ENCODE measurements at places on chromosomes 6 and 20. TPM values are rescaled to one million over a fixed set of nuclear protein-coding genes. Genes with fewer than 3 reads are reported as not detected.

The BPIFB1 gene
- 0.12 TPM for total RNA-seq

The PHACTR1 gene
- total RNA-seq, result 0.05 TPM

The CPXM1 gene
- total RNA-seq, result not detected

The C6orf58 gene
- total RNA-seq, result 0.24 TPM

The VSX1 gene
- 0.83 TPM for total RNA-seq

The RBM39 gene
- total RNA-seq, result 198 TPM

The CRISP2 gene
- total RNA-seq, result not detected

The PROCR gene
- total RNA-seq, result 125 TPM

The SRMS gene
- not detected for total RNA-seq

The WFDC2 gene
- 0.15 TPM for total RNA-seq

The TINAG gene
- total RNA-seq, result not detected

The MRS2 gene
- total RNA-seq, result 17.9 TPM

The SPATS1 gene
- not detected for total RNA-seq

The NKX2-2 gene
- not detected for total RNA-seq

The PXMP4 gene
- 3.8 TPM for total RNA-seq

The TXLNB gene
- not detected for total RNA-seq

The WDR46 gene
- total RNA-seq, result 58.4 TPM

The GDAP1L1 gene
- total RNA-seq, result not detected

The ACSS1 gene
- 7.1 TPM for total RNA-seq

The EDN3 gene
- 0.10 TPM for total RNA-seq

The BPI gene
- total RNA-seq, result not detected

The NKAIN2 gene
- total RNA-seq, result not detected

The FOXA2 gene
- total RNA-seq, result 14.3 TPM

The TMEM200A gene
- total RNA-seq, result 0.08 TPM

The RGS17 gene
- 5.9 TPM for total RNA-seq

The SCUBE3 gene
- 0.05 TPM for total RNA-seq

The SEMG1 gene
- total RNA-seq, result not detected

The WFDC12 gene
- not detected for total RNA-seq

The HLA-DQA2 gene
- not detected for total RNA-seq

The DZANK1 gene
- 2.8 TPM for total RNA-seq

The MKKS gene
- total RNA-seq, result 25.9 TPM

The BANF2 gene
- total RNA-seq, result not detected

The MUC21 gene
- not detected for total RNA-seq

The THEMIS gene
- total RNA-seq, result not detected

The RHAG gene
- total RNA-seq, result 0.07 TPM

The CYP39A1 gene
- 0.09 TPM for total RNA-seq

The GPX5 gene
- total RNA-seq, result not detected

The LY6G6C gene
- not detected for total RNA-seq

The RNF217 gene
- total RNA-seq, result 4.9 TPM

The SERPINB1 gene
- total RNA-seq, result 52.9 TPM

The ASIP gene
- total RNA-seq, result not detected

The NFATC2 gene
- total RNA-seq, result 11.7 TPM

The UBE2V1 gene
- 120 TPM for total RNA-seq

The POLR1H gene
- 30.4 TPM for total RNA-seq

The ALDH5A1 gene
- total RNA-seq, result 8.7 TPM

All from A549 treated with DMSO at 1 μM for 4 hours (cell line).